CD4-positive, alpha-beta T cell (primary cell): ENCODE measurements at places on chromosomes 3 and 15.

GRCh38 chr15:66908744-66909095 lies 156.7 kb upstream of the SMAD3 start:
- no peak for DNase-seq

DNA sequence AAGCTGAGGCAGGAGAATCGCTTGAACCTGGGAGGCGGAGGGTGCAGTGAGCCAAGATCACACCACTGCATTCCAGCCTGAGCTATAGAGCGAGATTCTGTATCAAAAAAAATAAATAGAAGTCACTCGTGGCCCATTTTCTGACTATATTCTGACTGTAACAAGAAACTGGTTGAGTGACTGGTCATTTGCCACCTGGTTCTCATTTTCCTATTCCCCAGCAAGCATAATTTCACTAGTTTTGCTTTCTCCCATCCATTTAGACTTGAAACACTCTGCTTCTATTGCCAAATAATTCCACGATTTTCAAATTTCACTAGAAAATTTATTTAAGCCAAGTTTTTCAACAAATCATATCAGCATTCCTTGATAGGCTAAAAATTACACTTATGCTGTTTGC lies 40.7 kb downstream of the C3orf70 start:
- DNase-seq, result no peak

DNA sequence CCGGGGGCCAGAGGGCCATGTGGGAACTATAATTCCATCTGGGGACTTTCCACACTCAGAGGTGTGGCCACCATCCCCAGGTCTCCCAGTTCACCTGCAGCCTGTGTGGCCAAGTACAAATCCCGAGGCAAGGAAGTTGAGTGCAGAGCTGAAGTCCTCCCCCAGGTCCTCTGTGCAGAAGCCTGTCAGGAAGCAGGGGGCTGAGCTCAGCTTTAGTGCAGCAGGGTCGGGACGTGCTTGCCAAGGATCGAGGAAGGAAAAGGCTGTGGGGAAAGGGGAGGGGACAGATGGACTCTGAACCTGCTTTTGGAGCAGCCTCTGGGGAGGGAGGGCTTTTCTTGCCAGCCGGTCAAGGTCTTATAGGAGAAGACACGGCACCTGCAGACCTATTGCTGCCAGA lies 67.7 kb downstream of the CHRNA7 start:
- no peak for DNase-seq

GRCh38 chr3:123997543-123997942 lies 5.6 kb upstream of the ROPN1 start:
- DNase-seq, result no peak

DNA sequence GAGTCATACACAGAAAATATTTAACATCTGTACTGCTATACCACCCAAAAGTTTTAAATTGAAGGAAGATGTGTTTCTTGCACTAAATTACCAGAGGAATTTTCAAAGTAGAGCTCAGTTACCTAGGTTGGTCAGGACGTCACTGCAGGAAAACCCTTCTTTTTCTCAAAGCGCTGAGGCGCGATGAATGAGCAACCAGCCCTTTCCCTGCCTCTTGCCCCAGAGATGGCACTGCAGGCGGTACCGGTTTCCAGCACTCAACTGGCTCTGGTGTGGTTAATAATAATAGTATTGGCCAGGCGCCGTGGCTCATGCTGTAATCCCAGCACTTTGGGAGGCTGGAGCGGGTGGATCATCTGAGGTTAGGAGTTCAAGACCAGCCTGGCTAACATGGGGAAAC lies 49.3 kb downstream of the HES1 start:
- no peak for DNase-seq

- DNase-seq, result no peak
Measured at GRCh38 chr15:52100807-52101442, 11.7 kb downstream of the BCL2L10 start.

GRCh38 chr3:174023421-174023820 lies 625.9 kb downstream of the NLGN1 start:
- no peak for DNase-seq
